ENCODE measurements at places on chromosomes 5 and 9.

GRCh38 chr5:124741711-124742496, 4.5 kb downstream of the ZNF608 start:
- ATAC-seq: no peak

DNA sequence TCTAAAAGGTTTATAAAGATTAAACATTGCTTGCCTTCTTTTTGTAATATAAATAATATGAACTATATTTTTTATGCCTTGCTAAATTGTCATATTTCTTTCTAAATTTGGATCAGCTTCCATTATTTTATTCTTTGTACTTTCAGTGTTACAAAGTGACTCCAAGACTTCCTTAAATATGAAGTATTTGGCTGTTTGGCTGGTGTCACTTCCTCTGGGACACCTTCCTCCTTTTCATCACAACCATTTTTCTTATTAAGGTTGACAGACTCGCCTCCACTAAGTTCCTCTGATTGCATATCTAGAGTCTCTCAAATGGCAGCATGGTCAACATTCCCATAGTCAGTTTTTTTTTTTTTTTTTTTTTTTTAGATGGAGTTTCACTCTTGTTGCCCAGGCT, 73.8 kb upstream of the SLC1A1 start:
- no peak for ATAC-seq

GRCh38 chr9:99076483-99077171, 28.3 kb upstream of the TGFBR1 start:
- peak; percentile 63 for ATAC-seq

GRCh38 chr5:73693573-73694061, 67.6 kb downstream of the ARHGEF28 start:
- no peak for ATAC-seq

GRCh38 chr5:76657683-76658311, 34.6 kb upstream of the F2RL2 start:
- ATAC-seq: no peak
